ENCODE measurements at places on chromosomes 4 and X. TPM values are rescaled to one million over a fixed set of nuclear protein-coding genes. Genes with fewer than 3 reads are reported as not detected.

Gene SH3RF1
- not detected for polyA plus RNA-seq

Gene HEPH
- 1.1 TPM for polyA plus RNA-seq

Gene CXorf49
- polyA plus RNA-seq, result not detected

Gene FOXR2
- polyA plus RNA-seq, result not detected

Gene BMX
- not detected for polyA plus RNA-seq

Gene NEUROG2
- not detected for polyA plus RNA-seq

Gene DMRTC1
- not detected for polyA plus RNA-seq

Gene TRIM75
- polyA plus RNA-seq, result not detected

Gene GDPD2
- polyA plus RNA-seq, result not detected

Gene GYPE
- polyA plus RNA-seq, result 5.9 TPM

Gene IL13RA2
- not detected for polyA plus RNA-seq

Gene KLHL15
- 2.7 TPM for polyA plus RNA-seq

Gene ATP1B4
- polyA plus RNA-seq, result not detected

Gene SSX2B
- not detected for polyA plus RNA-seq

Gene PHOX2B
- polyA plus RNA-seq, result not detected

Gene IGFBP7
- not detected for polyA plus RNA-seq

Gene CCKAR
- not detected for polyA plus RNA-seq

Gene TRAM1L1
- not detected for polyA plus RNA-seq

Gene FDCSP
- not detected for polyA plus RNA-seq

Gene POU3F4
- polyA plus RNA-seq, result not detected

Gene RTL9
- polyA plus RNA-seq, result not detected

Gene BMPR1B
- polyA plus RNA-seq, result not detected

Gene RAB33A
- polyA plus RNA-seq, result 21.1 TPM

Gene KLKB1
- not detected for polyA plus RNA-seq

Gene MAGEB3
- polyA plus RNA-seq, result not detected

Gene TMEM31
- polyA plus RNA-seq, result not detected

Gene TFDP3
- polyA plus RNA-seq, result not detected

Gene CYBB
- polyA plus RNA-seq, result 0.13 TPM

Gene CT45A5
- not detected for polyA plus RNA-seq

Gene TBC1D9
- polyA plus RNA-seq, result 0.12 TPM

Gene STOX2
- not detected for polyA plus RNA-seq

Gene TRPC3
- polyA plus RNA-seq, result not detected

Gene MAP9
- 5.5 TPM for polyA plus RNA-seq

Gene USP11
- polyA plus RNA-seq, result 171 TPM

Gene FBXO8
- polyA plus RNA-seq, result 15.4 TPM

Gene SPANXD
- not detected for polyA plus RNA-seq

Gene GIMD1
- not detected for polyA plus RNA-seq

Gene SCRG1
- polyA plus RNA-seq, result not detected

Gene FAM3A
- polyA plus RNA-seq, result 26.0 TPM

Gene KIT
- not detected for polyA plus RNA-seq

Gene F8A1
- 38.9 TPM for polyA plus RNA-seq

Gene INTU
- not detected for polyA plus RNA-seq

Gene SPP1
- polyA plus RNA-seq, result not detected

Gene ZDHHC15
- 0.74 TPM for polyA plus RNA-seq

Gene TRPC5OS
- polyA plus RNA-seq, result not detected

Gene PRSS12
- not detected for polyA plus RNA-seq

Gene ELMOD2
- 9.1 TPM for polyA plus RNA-seq

Gene USP26
- polyA plus RNA-seq, result not detected

Gene MAEA
- 56.7 TPM for polyA plus RNA-seq

Gene QRFPR
- polyA plus RNA-seq, result not detected

Gene MXRA5
- polyA plus RNA-seq, result not detected

Gene TRO
- polyA plus RNA-seq, result 0.48 TPM

Gene NEK1
- polyA plus RNA-seq, result 8.4 TPM
